Central memory CD4-positive, alpha-beta T cell (primary cell): ENCODE measurements at places on chromosomes 3 and 15.
A peak's percentile ranks its signal among the peaks of the same experiment; 100 is the strongest.

- no peak for DNase-seq
These were observed 9.2 kb upstream of the SPRED1 start for GRCh38 chr15:38243278-38244055.

- no peak for DNase-seq
These were observed 8.4 kb downstream of the PIGB start for GRCh38 chr15:55327387-55327786.

DNA sequence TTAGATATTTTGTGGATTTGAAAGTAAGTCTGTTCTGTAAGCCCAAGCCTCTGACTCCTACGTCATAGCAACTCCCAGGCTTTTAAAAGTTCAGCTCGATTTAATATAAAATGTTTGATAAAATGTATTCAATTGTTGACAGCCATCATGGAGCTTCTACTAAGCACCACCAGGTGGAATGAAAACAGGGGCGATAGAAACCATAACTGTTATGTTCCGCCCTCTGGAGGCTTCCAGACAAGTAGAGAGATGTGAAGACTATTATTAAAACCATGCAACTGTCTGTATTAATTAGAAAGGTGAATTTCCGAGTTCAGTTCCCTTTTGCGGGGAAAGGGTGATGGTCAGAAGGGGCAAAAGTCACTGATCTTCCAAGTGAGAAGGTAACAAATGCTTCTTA is 292.2 kb downstream of the NR2F2 start:
- DNase-seq: no peak

DNA sequence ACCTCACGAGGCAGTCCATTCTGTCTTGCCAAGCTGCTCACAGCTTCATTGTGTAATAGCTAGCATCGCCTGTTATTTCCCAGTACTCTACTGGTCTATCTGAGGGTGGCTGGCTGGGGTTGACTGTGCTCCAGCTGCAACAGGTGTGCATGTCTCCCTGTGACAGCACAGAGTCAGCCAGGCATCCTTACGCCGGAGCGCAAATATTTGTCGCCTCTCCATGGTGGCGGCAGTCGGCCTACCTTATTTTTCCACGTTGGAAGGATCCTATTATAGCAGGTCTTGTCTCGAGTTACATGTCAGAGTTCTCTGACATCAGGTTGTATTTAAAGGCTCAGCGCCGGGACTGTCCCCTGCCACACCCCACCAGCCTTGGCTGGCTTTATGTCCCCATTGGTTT is 307.1 kb downstream of the TLE3 start:
- DNase-seq: no peak

GRCh38 chr15:77907824-77908751 is 169.4 kb downstream of the TBC1D2B start:
- peak; percentile 13 for DNase-seq
